Parietal lobe (tissue), 2 donors: ENCODE measurements at places on chromosomes 12 and 14. TPM values are rescaled to one million over a fixed set of nuclear protein-coding genes. Genes with fewer than 3 reads are reported as not detected.

LRP1-AS gene
- not detected for total RNA-seq

AQP6 gene
- total RNA-seq: 0.31 TPM

SLCO1B1 gene
- total RNA-seq: not detected

NGB gene
- 4.7 TPM for total RNA-seq

SLC24A4 gene
- 0.63 TPM for total RNA-seq

KRT78 gene
- total RNA-seq: not detected

GLIPR1 gene
- 0.94 TPM for total RNA-seq

SIX6 gene
- not detected for total RNA-seq

TAS2R13 gene
- total RNA-seq: 25.0 TPM

SYT10 gene
- 1.3 TPM for total RNA-seq

PLBD1 gene
- 0.94 TPM for total RNA-seq

CPNE6 gene
- total RNA-seq: 27.2 TPM

TMEM119 gene
- total RNA-seq: 0.94 TPM

FOXG1 gene
- total RNA-seq: 80.4 TPM

DLGAP5 gene
- total RNA-seq: 6.6 TPM

DAAM1 gene
- total RNA-seq: 304 TPM

ARID2 gene
- total RNA-seq: 88.0 TPM

POLE gene
- 95.2 TPM for total RNA-seq

GNG2 gene
- 342 TPM for total RNA-seq

BEST3 gene
- 6.6 TPM for total RNA-seq

FZD10 gene
- 0.31 TPM for total RNA-seq

AMN gene
- not detected for total RNA-seq

KRT79 gene
- not detected for total RNA-seq

MSRB3 gene
- total RNA-seq: 3.4 TPM

KDM5A gene
- total RNA-seq: 124 TPM
